ENCODE measurements at places on chromosomes 5 and 9.

DNA sequence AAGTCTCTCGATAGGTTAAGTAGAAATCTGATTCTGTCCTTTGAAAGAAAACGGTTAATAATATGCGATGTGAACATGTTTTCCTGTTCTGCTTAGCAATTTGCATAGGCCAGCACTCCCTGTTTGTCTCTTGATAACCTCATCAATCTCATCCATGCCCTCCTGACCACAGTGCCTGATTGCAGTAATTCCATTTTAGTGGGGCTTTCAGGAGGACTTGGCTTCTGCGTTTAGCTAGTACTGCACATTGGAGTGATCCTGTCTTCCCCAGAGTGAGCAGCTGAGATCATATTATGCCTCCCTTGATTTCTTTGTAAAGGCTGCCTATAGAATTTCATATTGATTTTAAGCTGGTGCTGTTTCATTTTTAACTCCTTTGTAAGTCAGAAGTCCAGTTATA, 335.9 kb upstream of the ISL1 start:
- no peak for DNase-seq

- DNase-seq, result no peak
Measured at GRCh38 chr9:116304761-116305160, 151.2 kb downstream of the PAPPA start.

GRCh38 chr5:80703291-80703690, 48.5 kb upstream of the DHFR start:
- DNase-seq, result no peak

GRCh38 chr9:136494531-136495215, 11.8 kb upstream of the SEC16A start:
- DNase-seq, result no peak

GRCh38 chr5:112333331-112333781, 85.7 kb downstream of the EPB41L4A start:
- DNase-seq, result no peak

GRCh38 chr9:95201206-95201605, 116.3 kb downstream of the FANCC start:
- no peak for DNase-seq

- DNase-seq, result no peak
Measured at GRCh38 chr5:100860407-100860806, 42.7 kb downstream of the ST8SIA4 start.

Measured in activated T-cell treated with anti-CD3 and anti-CD28 coated beads, Interleukin-2, amount 50 U/mL, for 1 hour (primary cell).